HCT116 (cell line): ENCODE measurements at places on chromosomes 1 and 21. TPM values are rescaled to one million over a fixed set of nuclear protein-coding genes. Genes with fewer than 3 reads are reported as not detected.

GRCh38 chr1:201463071-201463552 lies 5.9 kb downstream of the PHLDA3 start:
- H3K4me1 ChIP-seq, result peaks cover 78% of the 10 kb centered on the region
- no peaks in the 10 kb centered on the region for H3K27me3 ChIP-seq
- DNase-seq, result no peak

- no peak overlapping the region for H3K27ac ChIP-seq
- no peak overlapping the region for H3K4me3 ChIP-seq
- H3K4me1 ChIP-seq, result peaks cover 8% of the 10 kb centered on the region
- no peaks in the 10 kb centered on the region for H3K36me3 ChIP-seq
- H3K27me3 ChIP-seq, result no peaks in the 10 kb centered on the region
These were observed 132.6 kb downstream of the MRPS6 start for GRCh38 chr21:34205811-34206571.

DNA sequence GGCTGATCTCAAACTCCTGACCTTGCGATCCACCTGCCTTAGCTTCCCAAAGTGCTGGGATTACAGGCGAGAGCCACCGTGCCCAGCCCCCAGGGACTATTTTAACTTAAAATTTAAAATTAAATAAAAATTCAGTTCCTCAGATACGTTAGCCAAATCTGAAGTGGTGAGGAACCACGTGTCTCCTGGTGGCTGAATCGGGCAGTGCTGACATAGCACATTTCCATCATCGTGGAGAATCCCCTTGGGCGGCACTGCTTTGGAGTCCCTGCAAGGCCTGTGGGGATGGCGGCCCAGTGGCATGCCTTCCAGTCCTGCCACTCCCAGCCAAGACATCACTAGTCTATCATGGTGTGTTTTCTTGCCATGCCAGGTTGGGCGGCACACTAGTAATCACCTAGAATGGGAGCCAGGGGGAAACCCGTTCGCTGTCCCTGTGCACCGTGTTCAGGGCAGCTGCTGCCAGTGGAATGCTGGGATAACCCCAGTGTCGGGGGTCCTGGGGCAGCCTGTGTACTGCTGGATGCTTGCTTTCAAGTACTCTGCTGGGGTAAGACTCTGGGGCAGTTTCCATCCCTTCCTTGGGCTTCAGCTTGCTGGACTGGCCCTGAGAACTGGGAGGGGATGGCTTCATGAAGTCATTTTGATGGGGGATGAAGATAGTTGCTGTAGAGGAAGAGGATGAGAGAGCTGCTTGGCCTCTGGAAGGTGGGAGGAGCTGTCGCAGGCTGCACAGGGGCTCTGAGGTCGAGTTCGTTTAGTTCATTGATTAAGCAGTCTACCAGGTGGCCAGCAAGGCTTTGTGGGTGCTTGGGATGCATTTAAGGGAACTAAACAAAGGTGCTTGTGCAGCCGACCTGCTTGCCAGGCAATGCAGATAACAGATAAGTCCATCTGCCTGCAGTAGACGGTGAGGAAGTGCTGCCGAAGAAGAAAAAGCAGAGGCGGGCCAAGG lies 4.6 kb downstream of the ZBTB48 start:
- H3K4me1 ChIP-seq, result peaks cover 9% of the 10 kb centered on the region
- H3K27me3 ChIP-seq, result no peaks in the 10 kb centered on the region
- DNase-seq, result no peak
- no peak overlapping the region for H3K27ac ChIP-seq

PCP4 gene
- not detected for total RNA-seq

RIPK4 gene
- total RNA-seq, result 9.9 TPM

GRCh38 chr1:227621211-227621610 lies 57.9 kb downstream of the ZNF678 start:
- H3K27ac ChIP-seq, result no peak overlapping the region
- DNase-seq, result no peak
- no peaks in the 10 kb centered on the region for H3K27me3 ChIP-seq
- no peaks in the 10 kb centered on the region for H3K36me3 ChIP-seq
- no peak overlapping the region for H3K4me3 ChIP-seq
- no peaks in the 10 kb centered on the region for H3K4me1 ChIP-seq

DNA sequence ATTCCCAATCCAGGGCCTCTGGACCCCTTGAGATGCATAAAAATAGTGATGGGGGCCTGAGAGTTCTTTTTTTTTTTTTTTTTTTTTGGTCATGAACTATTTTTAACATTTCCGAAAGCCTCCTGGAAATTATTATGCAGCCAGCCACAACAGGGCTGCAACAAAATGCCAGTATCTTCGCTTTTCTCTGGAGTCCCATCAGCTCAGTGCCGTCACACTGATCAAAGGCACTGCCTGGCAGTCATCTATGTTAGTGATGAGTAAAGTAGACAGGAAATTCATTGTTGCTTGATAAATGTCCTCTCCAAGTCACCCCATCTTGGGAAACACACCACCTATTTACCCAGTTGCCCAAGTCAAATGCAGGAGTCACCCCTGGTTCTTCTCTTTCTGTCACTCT lies 15.2 kb upstream of the PEF1 start:
- H3K27me3 ChIP-seq, result no peaks in the 10 kb centered on the region
- no peaks in the 10 kb centered on the region for H3K4me1 ChIP-seq
- H3K27ac ChIP-seq, result no peak overlapping the region
- H3K4me3 ChIP-seq, result no peak overlapping the region

DNA sequence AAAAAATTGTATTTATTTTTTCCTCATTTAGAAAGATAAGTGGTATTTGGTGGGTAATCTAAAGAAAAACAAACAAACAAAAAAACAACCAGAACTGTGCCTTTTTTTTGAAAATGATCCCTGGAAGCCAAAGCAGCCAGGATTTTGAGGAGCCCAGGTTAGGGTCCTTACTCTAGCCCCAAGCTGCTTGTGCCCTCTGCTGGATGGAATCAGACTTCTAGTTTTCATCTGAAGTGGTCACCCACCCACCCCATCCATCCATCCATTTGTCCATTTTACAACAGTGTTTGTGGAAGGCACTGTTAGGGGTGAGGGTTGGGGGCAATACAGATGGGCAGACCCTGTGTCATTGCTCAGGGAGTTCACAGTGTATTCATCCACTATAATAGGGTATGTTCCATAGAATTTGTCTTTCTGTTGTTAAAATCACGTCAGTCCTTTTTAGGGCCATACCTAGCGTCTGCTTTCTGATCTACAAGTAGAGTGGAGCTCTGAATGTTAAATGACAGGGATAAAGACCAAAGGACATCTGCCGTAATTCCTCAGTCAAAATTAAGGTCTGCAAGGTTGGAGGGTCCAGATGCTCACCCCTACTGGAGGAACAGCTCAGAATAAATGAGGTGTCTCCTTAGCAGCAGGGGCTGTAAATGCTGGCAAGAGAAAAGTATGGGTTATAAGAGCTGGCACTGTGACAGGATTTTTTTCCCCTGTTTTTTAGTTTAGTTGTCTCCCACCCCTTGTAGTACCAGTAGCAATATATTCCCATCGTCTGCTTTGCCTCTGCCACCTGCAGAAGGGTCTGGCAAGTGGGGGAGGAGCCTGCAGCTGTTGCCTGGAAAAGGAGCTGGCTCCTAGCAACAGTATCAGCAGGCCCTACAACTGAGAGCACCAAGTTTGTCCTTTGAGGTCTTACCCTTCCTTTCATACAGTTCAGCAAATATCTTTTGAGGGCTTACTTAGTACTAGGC lies 3.2 kb downstream of the LRRC42 start:
- H3K27me3 ChIP-seq, result no peaks in the 10 kb centered on the region
- peaks cover 9% of the 10 kb centered on the region; the same call in 1 of the 2 replicates for H3K4me1 ChIP-seq
- H3K4me3 ChIP-seq, result no peak overlapping the region
- H3K36me3 ChIP-seq, result peaks cover 30% of the 10 kb centered on the region; the same call in 1 of the 2 replicates
- no peak for DNase-seq

DNA sequence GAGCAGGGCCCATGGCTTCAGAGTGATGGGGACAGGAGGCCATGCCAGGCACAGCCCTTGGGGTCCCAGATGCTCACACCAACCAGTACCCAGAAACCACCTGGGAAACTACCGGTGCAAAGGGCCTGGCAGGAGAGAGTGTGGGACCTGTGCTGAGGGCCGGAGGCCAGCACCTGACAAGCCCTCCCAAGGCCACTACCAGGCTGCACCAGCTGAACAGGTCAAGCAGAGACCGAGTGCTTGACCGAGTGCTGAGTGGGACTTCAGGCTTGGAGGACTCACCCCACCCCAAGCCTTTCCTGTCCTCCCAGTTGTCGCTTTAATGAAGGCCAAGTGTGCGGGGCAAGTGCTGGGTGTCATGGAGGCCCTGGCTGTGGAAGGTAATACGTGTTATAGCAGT lies 36.5 kb downstream of the SNAP47 start:
- no peak overlapping the region for H3K27ac ChIP-seq
- no peaks in the 10 kb centered on the region for H3K27me3 ChIP-seq
- DNase-seq, result no peak
- H3K4me1 ChIP-seq, result no peaks in the 10 kb centered on the region
- no peak overlapping the region for H3K4me3 ChIP-seq

LCE1D gene
- total RNA-seq, result not detected

DNA sequence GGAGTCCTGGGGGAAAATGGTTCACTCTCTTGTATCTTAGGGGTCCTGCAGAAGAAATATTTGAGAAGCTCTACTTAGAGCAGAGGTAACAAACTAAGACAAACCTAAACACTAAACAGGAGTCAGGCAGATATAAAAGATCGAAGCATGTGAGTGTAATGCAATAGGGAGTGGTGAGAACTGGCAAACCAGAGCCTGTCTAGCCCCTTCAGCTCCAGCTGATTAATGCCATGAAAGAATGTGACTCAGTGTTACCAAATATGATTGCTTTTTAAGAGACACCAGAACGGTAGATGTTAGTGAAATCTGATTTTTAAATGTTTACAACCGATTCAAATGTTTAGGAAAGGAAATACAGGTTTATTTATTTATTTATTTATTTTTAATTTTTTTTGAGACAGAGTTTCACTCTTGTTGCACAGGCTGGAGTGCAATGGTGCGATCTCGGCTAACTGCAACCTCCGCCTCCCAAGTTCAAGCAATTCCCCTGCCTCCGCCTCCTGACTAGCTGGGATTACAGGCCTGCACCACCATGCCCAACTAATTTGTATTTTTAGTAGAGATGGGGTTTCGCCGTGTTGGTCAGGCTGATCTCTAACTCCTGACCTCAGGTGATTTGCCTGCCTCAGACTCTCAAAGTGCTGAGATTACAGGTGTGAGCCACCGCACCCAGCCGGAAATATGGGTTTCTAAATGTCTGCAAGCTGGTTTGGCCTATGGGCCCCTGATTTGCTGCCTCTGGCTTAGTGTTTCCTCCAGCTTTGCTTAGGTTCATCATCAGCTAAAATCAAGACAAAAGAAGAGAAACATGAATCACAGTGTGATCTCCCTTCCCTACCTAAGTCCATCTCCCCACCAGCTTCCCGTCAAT lies 12.2 kb downstream of the TXNIP start:
- no peak overlapping the region for H3K27ac ChIP-seq
- H3K4me1 ChIP-seq, result peaks cover 29% of the 10 kb centered on the region
- no peak overlapping the region for H3K4me3 ChIP-seq
- no peak for DNase-seq
- H3K27me3 ChIP-seq, result no peaks in the 10 kb centered on the region

FMO2 gene
- 0.30 TPM for total RNA-seq

GRCh38 chr1:99788896-99789295 lies 22.5 kb upstream of the FRRS1 start:
- H3K27ac ChIP-seq, result no peak overlapping the region
- H3K36me3 ChIP-seq, result no peaks in the 10 kb centered on the region
- H3K4me1 ChIP-seq, result no peaks in the 10 kb centered on the region

NDUFS2 gene
- total RNA-seq, result 82.7 TPM

ZSCAN20 gene
- total RNA-seq, result 9.0 TPM

ATP1A2 gene
- total RNA-seq, result not detected

DNA sequence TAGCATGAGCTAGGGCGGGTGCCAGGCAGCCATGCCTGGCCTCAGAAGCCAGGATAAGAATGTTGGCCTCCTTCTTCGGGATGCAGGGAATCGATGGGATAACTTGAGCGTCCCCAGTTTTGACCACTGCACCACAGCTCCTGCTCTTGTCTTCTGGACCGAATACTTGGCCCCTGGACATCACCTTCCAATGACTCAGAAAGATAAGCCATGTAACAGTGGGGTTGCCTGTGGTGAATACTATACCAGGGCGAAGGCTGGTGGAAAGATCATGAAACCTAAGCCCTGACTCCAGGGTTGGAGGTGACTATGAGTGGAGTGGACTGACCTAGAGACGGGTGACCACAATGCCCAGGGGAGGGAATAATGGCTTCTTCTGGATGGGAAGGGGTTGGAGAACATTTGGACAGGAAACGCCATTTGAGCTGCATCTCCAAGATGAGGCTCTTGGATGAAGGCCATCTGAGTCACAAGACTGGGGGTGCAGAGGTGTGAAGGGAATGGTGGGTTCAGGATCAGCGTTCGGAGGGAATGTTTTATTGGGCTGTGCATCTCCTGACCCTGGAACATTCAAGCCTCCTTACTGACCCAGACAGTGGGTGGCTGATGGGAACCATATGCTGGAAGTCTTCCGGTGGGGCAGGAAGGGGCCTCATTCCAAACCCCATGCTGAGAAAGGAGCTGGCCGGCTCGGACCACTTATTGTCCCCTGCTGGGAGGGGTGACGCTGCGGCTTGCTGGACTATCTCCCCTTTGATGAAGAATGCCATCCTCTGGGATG lies 18.5 kb upstream of the KCNE2 start:
- no peaks in the 10 kb centered on the region for H3K27me3 ChIP-seq
- DNase-seq, result no peak
- H3K4me3 ChIP-seq, result no peak overlapping the region
- H3K27ac ChIP-seq, result no peak overlapping the region
- no peaks in the 10 kb centered on the region for H3K36me3 ChIP-seq

GRCh38 chr1:154329551-154330131 lies 4.3 kb downstream of the ATP8B2 start:
- peaks cover 42% of the 10 kb centered on the region for H3K4me1 ChIP-seq
- H3K27ac ChIP-seq, result no peak overlapping the region
- no peak for DNase-seq
- H3K36me3 ChIP-seq, result peaks cover 16% of the 10 kb centered on the region

TRIM46 gene
- 3.8 TPM for total RNA-seq

DNA sequence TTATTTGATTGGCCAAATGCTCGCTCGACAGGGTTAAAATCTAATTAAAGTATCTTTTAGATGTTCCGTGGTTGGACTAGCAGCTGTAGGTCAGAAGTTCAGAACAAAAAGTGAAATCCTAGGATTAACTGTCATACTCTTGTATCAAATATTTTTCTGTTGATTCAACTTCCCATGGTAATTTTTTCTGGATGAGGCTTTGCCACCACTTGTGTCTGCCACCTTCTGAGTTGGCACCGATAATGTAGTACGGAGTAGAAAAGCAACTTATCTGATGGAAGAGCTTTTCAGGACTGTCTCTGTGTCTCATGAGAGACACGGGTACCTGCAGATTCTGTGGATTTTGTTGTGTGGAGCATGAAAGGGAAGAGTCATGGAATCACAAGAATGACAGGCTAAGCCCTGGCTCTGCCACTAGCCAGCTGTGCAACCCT lies 44.6 kb upstream of the CNN3 start:
- H3K27me3 ChIP-seq, result no peaks in the 10 kb centered on the region
- DNase-seq, result no peak
- no peaks in the 10 kb centered on the region for H3K4me1 ChIP-seq

DNA sequence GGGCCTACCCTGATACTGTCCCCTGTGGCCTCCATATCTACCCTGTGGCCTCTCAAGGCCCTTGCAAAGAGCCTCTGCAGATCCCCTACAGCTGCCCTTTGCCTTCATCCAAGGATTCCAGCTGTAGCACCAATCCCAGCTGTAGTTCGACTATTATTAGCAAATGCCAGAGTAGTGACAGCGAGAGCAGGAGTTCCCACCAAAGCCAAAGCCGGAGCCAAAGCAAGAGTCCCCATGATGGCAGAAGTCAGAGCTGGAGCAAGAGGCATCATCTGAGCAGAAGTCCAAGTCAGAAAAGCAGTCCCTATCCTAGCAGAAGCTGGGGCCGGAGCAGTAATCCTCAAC lies 2.7 kb downstream of the NSUN4 start:
- H3K36me3 ChIP-seq, result peaks cover 12% of the 10 kb centered on the region
- H3K4me3 ChIP-seq, result no peak overlapping the region
- H3K4me1 ChIP-seq, result peaks cover 22% of the 10 kb centered on the region
- DNase-seq, result no peak
- no peak overlapping the region for H3K27ac ChIP-seq
- H3K27me3 ChIP-seq, result no peaks in the 10 kb centered on the region
